NCI-H1105 treated with DMSO at 0.1 percent for 48 hours (cell line): ENCODE measurements at places on chromosomes 3 and 15.

GRCh38 chr15:79918278-79918677, 21.5 kb upstream of the MTHFS start:
- DNase-seq, result no peak

GRCh38 chr15:57961919-57962318, 103.6 kb downstream of the ALDH1A2 start:
- no peak for DNase-seq

- DNase-seq, result no peak
Measured at GRCh38 chr3:192855434-192855833, 62.2 kb downstream of the MB21D2 start.

GRCh38 chr3:55436644-55437043, 50.5 kb downstream of the WNT5A start:
- DNase-seq, result no peak

GRCh38 chr3:8488411-8488810, 13.2 kb upstream of the LMCD1 start:
- no peak for DNase-seq

- no peak for DNase-seq
Measured at GRCh38 chr15:40807888-40808461, 702 bp upstream of the DNAJC17 start.

- DNase-seq, result peak; percentile 73
Measured at GRCh38 chr3:150410311-150411105, 2.4 kb downstream of the TSC22D2 start.

DNA sequence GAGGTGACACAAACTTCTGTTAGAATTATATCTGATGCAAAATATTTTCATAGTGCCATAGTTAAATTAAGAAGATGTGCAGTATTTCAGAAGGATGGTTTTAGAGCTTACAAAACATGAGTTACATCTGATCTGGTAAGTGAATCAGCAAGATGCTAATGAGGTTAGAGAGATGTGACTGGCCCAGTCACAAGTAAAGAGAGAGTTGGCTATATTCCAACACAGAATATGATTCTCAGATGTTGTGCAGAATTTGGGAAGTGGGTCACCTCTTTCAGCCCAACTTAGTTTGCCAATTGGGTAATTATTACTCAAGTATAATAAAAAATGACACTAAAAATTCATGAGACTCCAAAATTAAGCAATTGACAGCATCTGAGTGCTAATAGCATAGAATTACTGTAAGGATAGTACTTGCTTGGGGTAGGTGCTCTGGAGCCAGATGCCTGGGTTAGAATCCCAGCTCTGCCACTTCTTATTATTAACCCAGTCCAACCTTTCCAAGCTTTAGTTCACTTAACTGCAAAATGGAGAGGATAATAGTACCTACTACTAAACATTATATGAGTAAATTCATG, 30.8 kb downstream of the P2RY1 start:
- DNase-seq, result peak; percentile 55

DNA sequence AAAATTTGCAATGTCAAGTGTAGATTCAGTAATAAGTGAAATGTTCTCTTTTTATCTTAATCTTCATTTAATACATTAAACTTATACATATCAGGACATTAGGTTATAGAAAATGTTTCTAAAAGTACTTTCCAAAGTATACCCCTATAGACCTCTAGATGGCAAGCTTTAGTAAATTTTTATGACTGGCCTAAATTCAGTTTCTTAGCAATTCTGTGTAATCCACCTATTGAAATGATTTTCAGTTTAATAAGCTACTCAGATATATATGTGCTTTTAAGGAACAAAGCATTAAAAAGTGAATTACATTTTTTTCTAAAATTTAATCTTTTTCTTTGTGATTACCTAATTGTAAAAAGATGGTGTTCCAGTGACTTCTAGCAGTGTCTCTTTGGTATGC, 342.2 kb downstream of the GBE1 start:
- DNase-seq, result peak; percentile 23

GRCh38 chr15:92050220-92050898, 196.9 kb downstream of the SLCO3A1 start:
- no peak for DNase-seq

DNA sequence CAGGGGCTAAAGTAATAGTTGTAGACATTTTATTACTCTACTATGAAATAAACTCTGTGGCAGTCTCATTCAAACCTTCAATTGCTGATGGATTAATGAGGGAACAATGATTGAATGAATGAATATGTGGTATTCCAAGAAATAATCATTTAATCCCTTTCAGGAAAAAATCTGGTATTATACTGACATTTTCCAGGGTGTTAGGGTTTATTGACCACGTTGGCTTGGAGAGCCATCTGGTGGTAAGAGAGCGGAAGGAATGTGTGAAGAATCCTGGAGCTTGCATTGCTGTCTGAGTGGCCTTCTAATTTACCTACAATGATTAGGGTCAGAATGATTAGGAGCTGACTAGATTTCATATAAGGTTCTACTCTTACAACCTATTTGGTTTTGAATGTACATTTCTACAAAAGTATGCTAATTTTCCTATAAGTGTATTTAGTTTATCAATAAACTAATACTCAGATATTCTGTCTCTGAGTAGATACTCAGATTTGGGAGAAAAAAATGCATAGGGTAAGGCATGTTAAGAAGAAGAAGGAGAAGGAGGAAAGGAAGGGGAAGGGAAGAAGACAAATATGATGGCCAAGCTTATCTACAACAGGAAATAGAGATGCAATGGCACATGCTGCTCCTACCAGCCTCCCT, 249.9 kb downstream of the ROBO1 start:
- peak; percentile 14 for DNase-seq

DNA sequence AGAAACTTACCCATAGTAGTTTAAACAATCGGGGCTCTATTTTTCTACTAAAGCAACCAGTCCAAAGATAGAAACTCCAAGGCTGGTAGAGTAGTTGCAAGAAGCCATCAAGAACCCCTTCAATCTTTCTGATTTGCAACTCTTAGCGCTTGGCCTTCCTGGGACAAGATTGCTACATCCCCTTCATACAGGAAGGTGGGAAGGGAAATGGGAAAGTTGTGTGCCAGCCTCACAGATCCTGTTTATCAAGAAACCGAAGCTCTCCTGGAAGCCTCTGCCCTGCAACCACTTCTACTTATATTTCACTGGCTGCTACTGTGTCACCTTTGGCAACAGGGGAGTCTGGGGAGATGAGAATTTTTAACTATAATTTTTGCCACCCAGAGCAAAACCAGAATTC, 46.2 kb downstream of the OSBPL10 start:
- no peak for DNase-seq

DNA sequence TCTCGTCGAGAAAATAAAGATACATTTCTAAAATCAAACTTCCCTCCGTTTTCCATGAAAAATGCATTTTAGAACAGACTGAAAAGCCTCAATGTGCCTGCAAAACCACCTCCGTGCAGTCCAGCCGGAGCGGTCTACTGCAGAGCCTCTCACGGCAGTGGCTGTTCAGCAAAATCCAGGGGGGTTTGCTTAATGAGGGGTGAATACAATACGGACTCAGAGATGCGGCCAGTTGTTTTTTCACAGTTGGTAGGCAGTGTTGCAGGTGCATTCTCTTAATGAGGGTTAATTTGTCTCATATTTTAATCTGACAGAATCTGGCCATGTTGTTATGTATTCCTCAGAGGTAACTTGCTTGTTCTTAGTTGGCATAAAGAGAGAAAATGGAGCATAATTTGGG, 223.0 kb downstream of the EBLN2 start:
- peak; percentile 2 for DNase-seq

DNA sequence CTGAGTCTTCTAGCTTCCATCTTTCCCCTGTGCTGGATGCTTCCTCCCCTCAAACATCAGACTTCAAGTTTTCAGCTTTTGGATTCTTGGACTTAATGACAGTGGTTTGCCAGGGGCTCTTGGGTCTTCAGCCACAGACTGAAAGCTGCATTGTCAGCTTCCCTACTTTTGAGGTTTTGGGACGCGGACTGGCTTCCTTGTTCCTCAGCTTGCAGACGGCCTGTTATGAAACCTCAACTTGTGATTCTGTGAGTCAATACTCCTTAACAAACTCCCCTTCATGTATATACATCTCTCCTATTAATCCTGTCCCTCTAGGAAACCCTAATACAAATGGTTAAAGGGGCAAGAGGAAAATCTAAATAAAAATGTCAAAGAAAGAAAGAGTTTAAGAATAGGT, 100.1 kb downstream of the ABI3BP start:
- DNase-seq, result no peak

- DNase-seq, result no peak
Measured at GRCh38 chr3:5069627-5070026, 52.5 kb upstream of the ARL8B start.

DNA sequence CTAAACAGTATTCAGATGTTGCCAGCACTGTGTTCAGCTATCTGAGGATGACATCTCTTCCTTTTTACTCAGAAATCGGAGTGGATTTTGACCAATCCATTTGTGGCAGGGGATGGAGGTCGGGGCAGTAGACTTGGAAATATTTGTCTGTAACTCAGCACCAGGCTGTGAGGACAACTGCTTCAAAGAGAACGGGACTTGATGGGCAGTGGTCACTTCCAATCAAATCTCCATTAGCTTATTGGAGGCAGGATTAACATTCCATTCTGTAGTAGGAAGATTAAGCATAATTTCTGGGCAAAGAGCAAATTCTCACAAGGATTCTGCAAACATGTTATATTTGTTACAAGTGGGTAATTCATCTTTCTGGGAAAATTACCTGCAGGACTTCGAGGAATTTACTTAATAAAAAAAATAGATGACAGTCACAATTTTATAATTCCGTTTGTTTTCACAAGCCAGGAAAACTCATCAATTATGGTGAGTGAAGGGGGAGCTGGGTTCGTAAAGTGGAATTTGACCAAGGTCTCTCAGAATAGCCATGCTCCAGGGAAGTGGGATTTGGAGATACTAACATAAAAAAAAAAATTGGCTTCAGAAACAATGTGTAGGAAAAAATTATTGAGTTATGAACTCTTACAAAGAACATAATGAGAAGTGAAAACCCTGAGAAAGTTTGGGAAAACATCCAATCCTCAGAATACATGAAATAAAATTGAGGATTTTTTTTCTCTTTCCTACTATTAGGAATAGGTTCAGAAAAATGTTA, 18.1 kb downstream of the CRABP1 start:
- no peak for DNase-seq

- no peak for DNase-seq
Measured at GRCh38 chr3:105598042-105598796, 231.5 kb downstream of the ALCAM start.

DNA sequence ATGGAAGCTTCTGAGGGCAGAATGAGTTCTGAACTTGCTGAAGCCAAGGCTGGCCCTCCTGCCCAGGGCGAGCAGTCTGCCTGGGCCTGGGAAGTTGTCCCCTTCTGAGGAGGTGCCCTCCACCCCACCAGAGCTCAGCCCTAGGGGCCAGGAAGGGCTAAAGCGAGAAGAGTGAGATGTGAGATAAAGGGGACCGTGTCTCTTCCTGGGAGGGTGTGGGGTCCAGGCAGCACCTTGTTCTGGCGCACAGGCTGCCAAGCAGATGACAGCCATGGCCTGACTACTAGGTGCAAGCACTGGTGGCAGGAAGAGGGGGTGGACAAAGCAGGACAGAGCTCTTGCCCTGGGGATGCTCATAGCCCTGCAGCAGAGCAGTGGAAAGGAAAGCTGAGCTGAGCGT, 3.7 kb downstream of the PAK6 start:
- no peak for DNase-seq

- no peak for DNase-seq
Measured at GRCh38 chr15:69751566-69751965, 298.9 kb downstream of the RPLP1 start.

DNA sequence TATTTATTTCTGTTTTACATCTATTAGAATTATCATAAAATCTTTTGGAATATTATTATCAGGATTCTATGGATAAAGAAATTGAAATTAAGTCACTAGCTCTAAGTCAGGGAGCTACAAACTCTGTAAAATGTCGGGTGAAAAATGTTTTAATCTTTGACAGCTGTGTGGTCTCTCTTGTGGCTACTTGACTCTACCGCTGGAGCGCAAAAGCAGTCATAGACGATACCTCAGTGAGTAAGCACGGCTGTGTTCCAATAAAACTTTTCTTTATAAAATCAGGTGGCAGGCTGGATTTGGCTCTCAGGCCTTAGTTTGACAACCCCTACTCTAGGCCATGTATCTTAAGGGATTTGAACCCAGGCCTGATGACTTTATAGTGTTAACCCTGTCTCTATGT, 88.5 kb upstream of the PFN2 start:
- DNase-seq, result peak; percentile 69

- DNase-seq, result no peak
Measured at GRCh38 chr3:185473290-185473815, 25.5 kb downstream of the TMEM41A start.

DNA sequence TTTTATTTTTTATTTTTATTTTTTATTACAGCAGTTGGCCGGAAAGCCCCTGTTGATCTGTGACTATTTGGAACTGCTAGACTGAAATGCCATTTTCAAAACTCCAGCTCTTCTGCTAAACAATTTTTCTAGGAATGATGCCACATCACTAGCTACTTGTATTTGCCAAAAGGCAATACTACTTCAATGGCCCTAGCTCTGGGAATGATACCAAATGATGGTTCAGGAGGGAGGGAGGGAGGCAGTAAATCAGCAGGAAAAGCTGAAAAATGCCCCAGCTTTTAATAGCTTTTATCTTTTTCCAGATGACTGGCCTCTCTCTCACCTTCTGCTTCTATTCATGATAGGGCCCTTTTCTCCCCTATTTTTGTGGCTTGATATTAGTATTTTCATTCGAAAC, 2.6 kb upstream of the CHL1 start:
- no peak for DNase-seq

GRCh38 chr15:79197285-79197684, 85.2 kb upstream of the ANKRD34C start:
- no peak for DNase-seq

- no peak for DNase-seq
Measured at GRCh38 chr3:128151758-128152274, 1.5 kb upstream of the EEFSEC start.

DNA sequence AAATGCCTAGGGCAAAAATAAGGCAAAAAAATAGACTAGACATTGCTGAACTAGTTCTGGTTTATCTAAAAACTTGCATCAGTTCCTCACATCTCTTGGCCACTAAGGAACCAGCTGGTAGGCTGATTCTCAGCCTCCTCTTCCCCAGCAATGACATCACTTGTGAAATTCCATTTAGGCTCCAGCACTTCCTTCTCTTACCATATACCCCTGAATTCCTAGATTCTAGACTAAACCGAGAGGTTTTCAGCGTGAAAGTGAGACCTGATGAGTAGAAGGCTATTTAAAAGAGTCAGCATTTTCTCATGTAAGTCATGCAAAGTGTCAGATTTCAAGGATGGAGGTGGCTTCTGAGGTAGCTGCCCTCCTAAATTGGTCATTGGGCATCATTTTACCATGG, 247.1 kb upstream of the CDIN1 start:
- no peak for DNase-seq

- no peak for DNase-seq
Measured at GRCh38 chr15:78212546-78213424, 21.6 kb downstream of the ACSBG1 start.

GRCh38 chr15:85766001-85766831, 28.5 kb downstream of the KLHL25 start:
- DNase-seq, result no peak

GRCh38 chr15:94576889-94577533, 345.6 kb downstream of the MCTP2 start:
- peak; percentile 11 for DNase-seq
